ENCODE measurements at places on chromosomes 11 and 22. TPM values are rescaled to one million over a fixed set of nuclear protein-coding genes. Genes with fewer than 3 reads are reported as not detected.

The SCGB1C1 gene
- total RNA-seq: not detected

The SHANK2 gene
- 0.37 TPM for total RNA-seq

The ASRGL1 gene
- total RNA-seq: 27.4 TPM

The KRTAP5-11 gene
- not detected for total RNA-seq

The MN1 gene
- total RNA-seq: 0.47 TPM

The PARVG gene
- 0.51 TPM for total RNA-seq

The HORMAD2 gene
- total RNA-seq: not detected

The MPZL2 gene
- 73.5 TPM for total RNA-seq

The EED gene
- total RNA-seq: 17.6 TPM

The ELMOD1 gene
- 2.1 TPM for total RNA-seq

The CARD10 gene
- 61.6 TPM for total RNA-seq

The A4GALT gene
- total RNA-seq: 60.2 TPM

The KCNA4 gene
- not detected for total RNA-seq

The CACNA1I gene
- total RNA-seq: not detected

The FBLN1 gene
- 0.34 TPM for total RNA-seq

The ZNRD2 gene
- total RNA-seq: 47.5 TPM

The SMARCB1 gene
- total RNA-seq: 45.8 TPM

The OTOG gene
- not detected for total RNA-seq

The OR5B21 gene
- total RNA-seq: not detected

The OR5T2 gene
- total RNA-seq: not detected

The CYTH4 gene
- not detected for total RNA-seq

The CALCA gene
- total RNA-seq: not detected

The FDXACB1 gene
- 2.0 TPM for total RNA-seq

The SPDYC gene
- total RNA-seq: not detected

The TXNRD2 gene
- 129 TPM for total RNA-seq

The LIF gene
- 1.7 TPM for total RNA-seq

The CABP4 gene
- 1.0 TPM for total RNA-seq

The OR56A1 gene
- total RNA-seq: 0.14 TPM

The PGGHG gene
- 28.4 TPM for total RNA-seq

The KCTD14 gene
- total RNA-seq: 0.51 TPM

The POU2AF2 gene
- not detected for total RNA-seq

The TENM4 gene
- total RNA-seq: 2.9 TPM

The OR2AT4 gene
- not detected for total RNA-seq

The SCGB1D2 gene
- not detected for total RNA-seq

The PI4KA gene
- 40.3 TPM for total RNA-seq

The MRGPRE gene
- total RNA-seq: not detected

The SLC7A4 gene
- not detected for total RNA-seq

The P2RY6 gene
- total RNA-seq: 0.05 TPM

The VWA5A gene
- 7.8 TPM for total RNA-seq

All from dermis blood vessel endothelial cell (primary cell).